IMR-90 (cell line): ENCODE measurements at places on chromosomes 3 and 15. TPM values are rescaled to one million over a fixed set of nuclear protein-coding genes. Genes with fewer than 3 reads are reported as not detected.

DNA sequence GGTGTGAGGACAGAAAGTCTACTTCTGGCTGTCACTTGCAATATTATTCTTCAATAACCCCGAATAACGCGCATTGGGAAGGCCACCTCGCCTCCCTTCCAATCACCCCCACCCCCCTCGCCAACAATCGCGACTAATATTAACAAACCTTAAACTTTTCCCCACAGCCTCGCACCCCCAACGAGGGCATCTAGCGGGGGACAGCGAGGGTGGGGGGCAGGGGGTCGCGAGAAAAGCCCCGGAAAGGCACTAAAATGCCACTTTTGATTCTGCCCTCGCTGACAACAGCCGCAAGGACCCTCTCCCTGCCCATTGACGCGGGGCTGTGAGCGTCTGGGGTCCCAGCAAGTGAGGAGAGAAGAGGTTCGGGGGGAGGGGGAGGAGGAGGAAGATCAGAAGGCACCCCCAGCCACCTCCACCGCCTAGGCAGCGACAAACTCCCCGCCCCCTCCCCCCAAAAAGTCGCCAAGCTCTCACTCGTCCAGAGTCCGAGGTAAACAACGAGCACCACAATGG, 868 bp downstream of the SATB1 start:
- DNase-seq, result no peak
- peak overlapping the region; percentile 84 for H3K4me3 ChIP-seq
- H3K27me3 ChIP-seq, result peaks cover 9% of the 10 kb centered on the region

The HTR3E gene
- not detected in 2 replicates for total RNA-seq

The TMEM89 gene
- total RNA-seq, result not detected in 2 replicates

DNA sequence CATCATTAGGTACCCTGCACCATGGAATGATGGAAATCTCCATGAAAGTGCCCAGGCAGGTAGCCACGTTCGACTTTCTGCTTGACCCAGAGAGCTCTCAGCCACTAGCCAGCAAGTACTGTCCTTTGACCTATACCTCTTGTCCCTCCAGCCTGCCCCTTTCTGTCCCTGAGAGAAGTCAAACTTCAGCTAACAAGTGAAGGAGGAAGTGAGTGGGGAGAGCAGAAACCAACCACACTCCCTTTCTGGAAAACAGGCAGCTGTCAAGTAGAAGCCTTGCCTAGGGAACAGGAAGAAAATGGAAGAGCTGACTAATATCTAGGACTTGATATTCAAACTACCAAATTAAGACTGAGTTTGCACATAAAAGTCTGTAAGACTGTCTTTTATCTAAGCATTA, 30.3 kb upstream of the FSTL1 start:
- no peaks in the 10 kb centered on the region for H3K27me3 ChIP-seq
- no peak overlapping the region for H3K4me3 ChIP-seq
- no peaks in the 10 kb centered on the region for H3K36me3 ChIP-seq
- H3K4me1 ChIP-seq, result no peaks in the 10 kb centered on the region

The LRRC57 gene
- total RNA-seq, result 9.5 and 10.0 TPM in 2 replicates

DNA sequence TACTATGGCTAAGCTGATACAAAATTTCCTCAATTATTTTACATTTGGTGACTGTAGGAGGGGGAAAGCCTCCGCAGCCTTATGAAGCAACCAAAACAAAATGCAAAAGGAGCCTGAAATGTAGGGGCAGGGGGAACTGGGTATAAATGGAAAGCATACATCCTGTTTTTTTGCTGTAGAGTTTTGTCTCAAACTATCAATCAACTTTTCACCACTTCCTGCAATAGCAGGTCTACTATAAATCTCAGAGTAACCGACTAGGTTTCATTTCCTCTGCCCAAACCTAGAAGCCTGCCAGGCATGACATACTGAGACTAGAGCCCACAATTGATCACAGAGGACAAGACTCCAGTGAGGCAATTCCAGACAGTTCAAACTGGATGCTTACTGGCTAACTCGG, 91.3 kb downstream of the SHQ1 start:
- H3K36me3 ChIP-seq, result no peaks in the 10 kb centered on the region
- no peak overlapping the region for H3K27ac ChIP-seq
- no peak overlapping the region for H3K4me3 ChIP-seq
- H3K27me3 ChIP-seq, result no peaks in the 10 kb centered on the region
- DNase-seq, result no peak

DNA sequence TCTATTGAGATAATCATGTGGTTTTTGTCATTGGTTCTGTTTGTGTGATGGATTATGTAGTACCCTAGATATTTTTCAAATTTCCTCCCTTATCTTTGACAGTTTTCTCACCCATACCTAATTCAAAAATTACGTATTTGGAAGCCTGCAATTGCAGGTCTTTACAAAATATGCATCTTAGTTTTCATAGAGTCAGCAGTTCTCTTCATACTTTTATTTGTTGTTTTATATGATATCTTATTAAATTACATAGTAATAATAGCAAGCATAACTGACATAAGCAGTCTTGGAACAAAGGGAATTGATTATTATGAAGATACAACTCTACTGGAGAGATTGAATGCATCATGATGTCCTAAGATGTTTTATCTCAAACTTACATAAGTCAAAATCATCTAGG, 215.3 kb upstream of the CHRM5 start:
- H3K27ac ChIP-seq, result no peak overlapping the region
- no peaks in the 10 kb centered on the region for H3K36me3 ChIP-seq
- H3K4me3 ChIP-seq, result no peak overlapping the region
- no peak for DNase-seq
- H3K4me1 ChIP-seq, result no peaks in the 10 kb centered on the region
- peaks cover 4% of the 10 kb centered on the region for H3K27me3 ChIP-seq

The TMEM212 gene
- not detected in 2 replicates for total RNA-seq

DNA sequence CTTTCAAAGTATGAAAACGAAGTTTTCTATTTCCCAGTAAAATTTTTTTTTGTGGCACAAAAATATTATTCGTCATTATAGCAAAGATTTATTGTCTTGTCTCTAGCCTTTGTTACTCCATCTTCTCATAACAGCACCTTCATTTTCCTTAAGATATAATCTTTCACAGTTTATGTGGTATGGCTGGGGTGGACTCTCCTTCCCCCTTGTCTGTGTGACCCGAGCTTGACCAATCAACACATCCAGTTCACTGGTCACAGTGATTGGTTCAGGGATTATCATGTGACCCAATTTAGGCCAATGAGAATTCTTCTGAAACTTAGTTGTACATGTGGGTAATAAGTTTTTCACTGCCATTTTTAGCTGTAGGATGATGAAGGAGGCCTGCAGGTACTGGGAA, 71.2 kb upstream of the DCBLD2 start:
- H3K27me3 ChIP-seq, result no peaks in the 10 kb centered on the region
- DNase-seq, result no peak
- no peak overlapping the region for H3K4me3 ChIP-seq
- peaks cover 5% of the 10 kb centered on the region; the same call in 1 of the 2 replicates for H3K4me1 ChIP-seq
- no peaks in the 10 kb centered on the region for H3K36me3 ChIP-seq

- H3K4me3 ChIP-seq, result no peak overlapping the region
- peaks cover 2% of the 10 kb centered on the region; the same call in 1 of the 2 replicates for H3K4me1 ChIP-seq
- H3K27ac ChIP-seq, result no peak overlapping the region
- no peaks in the 10 kb centered on the region; the same call in 1 of the 2 replicates for H3K36me3 ChIP-seq
- H3K27me3 ChIP-seq, result no peaks in the 10 kb centered on the region
Measured at GRCh38 chr3:115038817-115039216, 108.3 kb downstream of the ZBTB20 start.

DNA sequence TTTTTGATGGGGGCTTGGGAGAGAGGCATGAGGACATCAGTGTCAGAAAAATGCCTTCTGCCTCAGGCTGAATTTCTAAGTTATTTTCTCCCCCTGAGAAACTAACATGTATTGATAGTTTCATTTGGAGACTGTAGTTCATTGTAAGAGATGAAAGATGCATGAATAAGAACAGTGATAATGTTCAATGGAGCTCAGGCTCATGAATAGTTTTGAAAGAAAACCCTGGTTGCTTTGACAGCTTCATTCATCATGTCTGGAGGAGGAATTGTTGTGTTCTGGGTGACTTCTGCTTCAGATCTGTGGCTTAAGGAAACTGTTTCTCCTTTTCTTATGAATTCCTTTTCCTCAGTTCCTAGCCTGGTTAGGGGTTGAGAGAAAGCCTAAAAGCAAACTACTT, 204.0 kb upstream of the LRRC3B start:
- H3K36me3 ChIP-seq, result no peaks in the 10 kb centered on the region
- no peak overlapping the region for H3K4me3 ChIP-seq
- no peaks in the 10 kb centered on the region for H3K4me1 ChIP-seq
- no peak overlapping the region for H3K27ac ChIP-seq
- H3K27me3 ChIP-seq, result no peaks in the 10 kb centered on the region

DNA sequence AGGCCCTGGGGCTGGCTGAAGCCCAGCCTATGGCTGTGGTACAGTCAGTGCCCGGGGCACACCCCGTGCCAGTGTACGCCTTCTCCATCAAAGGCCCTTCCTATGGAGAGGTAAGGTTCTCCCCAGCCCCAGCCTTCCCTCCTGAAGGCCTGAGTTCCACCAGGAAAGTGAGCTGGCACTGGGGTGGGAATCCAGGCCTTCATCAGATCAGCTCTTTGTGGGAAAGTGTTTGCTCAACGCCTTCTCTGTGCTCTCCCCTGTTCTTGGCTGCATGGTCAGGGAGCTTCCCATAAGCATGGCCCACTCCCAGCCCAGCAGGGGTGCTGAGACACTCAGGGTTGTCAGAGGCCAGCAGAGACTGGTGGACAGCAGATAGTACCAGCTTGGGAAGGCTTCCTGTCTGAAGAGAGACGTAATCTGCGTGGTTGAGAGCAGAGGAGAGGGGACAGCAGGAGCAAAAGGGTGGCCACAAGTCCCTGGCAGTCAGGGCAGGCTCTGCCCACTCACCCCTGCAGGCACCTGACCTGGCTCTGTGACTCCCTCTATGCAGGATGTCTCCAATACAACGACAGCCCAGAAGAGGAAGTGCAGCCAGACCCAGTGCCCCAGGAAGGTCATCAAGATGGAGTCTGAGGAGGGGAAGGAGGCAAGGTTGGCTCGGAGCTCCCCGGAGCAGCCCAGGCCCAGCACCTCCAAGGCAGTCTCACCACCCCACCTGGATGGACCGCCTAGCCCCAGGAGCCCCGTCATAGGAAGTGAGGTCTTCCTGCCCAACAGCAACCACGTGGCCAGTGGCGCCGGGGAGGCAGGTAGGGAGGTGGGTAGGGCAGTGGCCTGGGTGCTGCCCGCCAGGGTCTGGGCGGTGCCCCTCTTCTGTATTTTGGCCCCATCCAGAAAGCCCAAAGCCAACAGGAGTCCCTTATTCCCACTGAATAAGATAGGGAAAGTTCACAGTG, 38.4 kb downstream of the PML start:
- no peak overlapping the region for H3K27ac ChIP-seq
- DNase-seq, result no peak
- H3K4me3 ChIP-seq, result no peak overlapping the region
- H3K4me1 ChIP-seq, result peaks cover 4% of the 10 kb centered on the region; the same call in 1 of the 2 replicates
- no peaks in the 10 kb centered on the region for H3K27me3 ChIP-seq

The PLSCR5 gene
- not detected in 2 replicates for total RNA-seq

The MYL3 gene
- not detected in 2 replicates for total RNA-seq

The MAGEL2 gene
- total RNA-seq, result under 0.01 and 0.18 TPM in 2 replicates

DNA sequence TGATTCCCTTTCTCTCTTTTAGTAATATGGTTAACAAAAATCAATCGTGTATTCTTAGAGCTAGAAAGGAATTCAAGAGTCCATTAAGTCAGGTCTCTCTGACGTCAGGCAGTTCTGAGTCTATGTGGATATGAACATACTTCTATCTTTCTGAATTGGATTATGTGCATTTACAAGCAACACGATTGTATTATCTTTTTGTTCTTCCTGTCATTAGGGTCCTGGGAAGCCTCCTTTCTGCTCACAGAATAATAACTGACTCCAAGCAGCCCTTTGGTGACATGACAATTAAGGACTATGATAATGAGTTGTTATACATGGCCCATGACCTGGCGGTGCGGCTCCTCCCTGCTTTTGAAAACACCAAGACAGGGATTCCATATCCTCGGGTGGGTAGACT, 14.0 kb downstream of the EDEM1 start:
- no peak for DNase-seq
- no peaks in the 10 kb centered on the region for H3K27me3 ChIP-seq
- H3K36me3 ChIP-seq, result peaks cover 41% of the 10 kb centered on the region
- no peak overlapping the region for H3K4me3 ChIP-seq
- peaks cover 16% of the 10 kb centered on the region for H3K4me1 ChIP-seq

- H3K4me3 ChIP-seq, result no peak overlapping the region
- H3K4me1 ChIP-seq, result peaks cover 3% of the 10 kb centered on the region; the same call in 1 of the 2 replicates
- H3K36me3 ChIP-seq, result no peaks in the 10 kb centered on the region
- DNase-seq, result peak; percentile 72
Measured at GRCh38 chr15:45714590-45715488, 80.0 kb downstream of the SQOR start.

The GOLGA8O gene
- 0.36 and 0.56 TPM in 2 replicates for total RNA-seq

The GP9 gene
- total RNA-seq, result not detected in 2 replicates

GRCh38 chr3:10322352-10322710, 1.4 kb upstream of the SEC13 start:
- H3K4me3 ChIP-seq, result no peak overlapping the region
- peaks cover 4% of the 10 kb centered on the region; the same call in 1 of the 2 replicates for H3K4me1 ChIP-seq
- H3K27ac ChIP-seq, result no peak overlapping the region
- no peak for DNase-seq

DNA sequence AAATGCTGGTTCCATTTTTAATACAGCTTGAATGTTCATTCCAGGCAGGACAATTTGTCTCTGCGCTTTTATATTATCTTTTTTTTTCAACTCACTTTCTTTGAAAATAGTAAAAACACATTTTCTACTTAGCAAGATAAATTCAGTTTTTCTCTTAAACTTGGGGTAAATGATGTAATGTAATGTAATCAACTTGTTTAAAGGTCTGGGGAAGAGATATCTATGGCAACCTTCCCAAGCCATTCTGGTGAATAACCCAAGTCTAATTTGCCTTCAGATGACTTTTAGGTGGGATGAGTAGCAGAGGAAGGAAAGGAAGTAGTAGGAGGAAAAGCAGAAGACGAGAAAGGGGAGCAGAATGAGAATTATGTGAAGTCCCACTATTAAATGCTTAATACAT, 335.1 kb downstream of the SV2B start:
- peak; percentile 48 for DNase-seq
- no peak overlapping the region for H3K27ac ChIP-seq
- no peak overlapping the region for H3K4me3 ChIP-seq
- H3K27me3 ChIP-seq, result no peaks in the 10 kb centered on the region

- peaks cover 17% of the 10 kb centered on the region for H3K36me3 ChIP-seq
- H3K4me1 ChIP-seq, result peaks cover 7% of the 10 kb centered on the region; the same call in 1 of the 2 replicates
- no peaks in the 10 kb centered on the region for H3K27me3 ChIP-seq
- H3K27ac ChIP-seq, result no peak overlapping the region
Measured at GRCh38 chr3:42605546-42606173, 5.2 kb downstream of the NKTR start.
